ENCODE measurements at places on chromosomes 5 and 9. TPM values are rescaled to one million over a fixed set of nuclear protein-coding genes. Genes with fewer than 3 reads are reported as not detected.

The FGFR4 gene
- total RNA-seq = 57.7 TPM

The PCDHGA4 gene
- total RNA-seq = 6.4 TPM

The TPD52L3 gene
- total RNA-seq = not detected

The WHRN gene
- 7.8 TPM for total RNA-seq

The FBXL7 gene
- total RNA-seq = 19.6 TPM

The SPINK1 gene
- total RNA-seq = 43.6 TPM

The RAB3C gene
- total RNA-seq = 0.58 TPM

The CCDC192 gene
- total RNA-seq = not detected

The TLE1 gene
- 90.2 TPM for total RNA-seq

The PCDHGB6 gene
- 12.3 TPM for total RNA-seq

The ORM2 gene
- not detected for total RNA-seq

The HRCT1 gene
- not detected for total RNA-seq

The EIF4E1B gene
- total RNA-seq = not detected

The FABP6 gene
- total RNA-seq = not detected

The STKLD1 gene
- 2.0 TPM for total RNA-seq

The TMC1 gene
- 0.41 TPM for total RNA-seq

The FBXW11 gene
- total RNA-seq = 57.8 TPM

The TTLL11 gene
- 9.1 TPM for total RNA-seq

The OLFML2A gene
- total RNA-seq = 33.7 TPM

The KCNMB1 gene
- 0.64 TPM for total RNA-seq

The SYK gene
- 31.2 TPM for total RNA-seq

The MYMK gene
- total RNA-seq = 2.8 TPM

The GABBR2 gene
- total RNA-seq = 2.0 TPM

The PROB1 gene
- total RNA-seq = 11.2 TPM

The TMEM8B gene
- total RNA-seq = 18.6 TPM

Measured in metanephros (tissue), 2 donors.